ENCODE measurements at places on chromosomes 16 and 17.

DNA sequence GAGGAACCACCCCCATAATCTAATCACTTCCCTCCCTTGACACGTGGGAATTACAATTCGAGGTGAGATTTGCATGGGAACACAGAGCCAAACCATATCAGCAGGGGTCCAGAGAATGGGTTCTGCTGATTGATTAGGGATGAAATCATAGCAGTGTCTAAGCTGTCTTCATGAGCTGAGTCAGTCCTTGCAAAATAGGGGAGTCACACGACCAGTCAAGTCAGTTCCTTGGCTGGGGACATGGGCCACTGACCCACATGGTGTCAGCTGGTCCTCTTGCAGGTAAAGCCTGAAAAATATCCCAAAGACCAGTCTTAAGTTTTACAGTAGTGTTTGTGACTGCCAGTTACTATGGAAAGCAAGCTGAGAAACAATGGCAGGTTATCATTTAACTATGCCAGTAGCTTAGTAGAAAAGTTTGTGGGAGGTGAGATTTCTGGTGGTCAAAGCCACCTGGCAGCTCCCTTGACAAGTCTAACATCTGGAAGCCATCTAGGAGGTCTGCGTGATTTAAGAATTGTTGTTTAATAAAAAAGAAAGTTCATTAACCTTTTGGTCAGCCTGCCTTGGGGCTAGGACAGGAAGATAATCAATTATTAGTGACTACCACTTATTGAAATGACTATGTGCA is 15.7 kb upstream of the ATF7IP2 start:
- H3K4me1 ChIP-seq = no peaks in the 10 kb centered on the region
- H3K4me3 ChIP-seq = no peak overlapping the region
- DNase-seq = no peak
- no peaks in the 10 kb centered on the region for H3K36me3 ChIP-seq
- no peaks in the 10 kb centered on the region for H3K27me3 ChIP-seq

DNA sequence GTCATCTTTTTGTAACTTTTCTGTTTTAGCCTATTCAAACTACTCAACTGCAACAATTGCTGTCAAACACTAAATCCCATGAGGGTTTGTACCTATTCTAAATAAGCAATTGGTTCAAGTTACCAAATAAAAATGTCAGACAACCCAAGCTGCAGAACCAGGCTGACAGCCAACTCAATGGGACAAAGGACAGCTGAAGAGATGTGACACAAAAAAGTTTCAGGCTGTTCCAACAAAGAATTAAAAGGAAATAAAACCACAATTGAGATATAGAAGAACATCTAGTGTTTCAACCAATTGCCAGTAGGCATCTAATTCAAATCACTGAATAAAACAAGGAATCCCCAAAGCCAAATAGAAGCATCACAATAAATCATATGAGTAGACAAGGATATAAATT is 49.3 kb downstream of the GRB7 start:
- H3K4me3 ChIP-seq = no peak overlapping the region
- H3K27me3 ChIP-seq = no peaks in the 10 kb centered on the region
- DNase-seq = no peak

- H3K4me3 ChIP-seq = no peak overlapping the region
- H3K27ac ChIP-seq = no peak overlapping the region
- no peaks in the 10 kb centered on the region for H3K27me3 ChIP-seq
- DNase-seq = no peak
These were observed 160.3 kb downstream of the PCTP start for GRCh38 chr17:55911186-55911585.

DNA sequence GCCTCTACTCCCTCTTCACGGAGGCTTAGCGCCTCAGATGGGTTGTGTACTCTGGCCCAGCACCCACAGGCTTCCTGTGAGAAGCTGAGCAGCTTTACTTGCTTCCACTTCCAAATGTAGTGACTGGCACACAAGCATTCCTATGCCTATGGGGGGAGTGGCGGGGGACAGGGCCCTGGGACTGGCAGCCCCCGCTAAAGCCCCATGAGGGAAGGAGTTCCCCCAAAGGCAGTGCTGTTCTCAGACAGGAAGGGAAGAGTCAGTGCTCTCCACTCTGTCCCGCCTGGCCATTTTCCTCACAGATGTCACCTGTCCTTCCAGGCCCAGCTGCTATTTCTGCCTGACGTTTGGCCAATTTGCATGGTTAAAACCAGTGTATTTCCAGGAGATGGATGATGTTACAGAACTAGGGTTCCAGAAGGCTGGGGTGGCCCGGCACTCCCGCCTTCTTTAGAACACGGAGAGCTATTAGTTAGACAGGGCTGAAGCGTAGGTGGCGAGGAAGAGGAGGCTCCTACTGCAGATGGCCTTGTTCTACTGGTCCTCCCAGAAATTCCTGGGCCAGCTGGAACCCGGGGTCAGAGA is 83.9 kb upstream of the FBXO47 start:
- no peak overlapping the region for H3K27ac ChIP-seq
- H3K36me3 ChIP-seq = no peaks in the 10 kb centered on the region
- no peak for DNase-seq
- no peak overlapping the region for H3K4me3 ChIP-seq
- no peaks in the 10 kb centered on the region for H3K4me1 ChIP-seq

DNA sequence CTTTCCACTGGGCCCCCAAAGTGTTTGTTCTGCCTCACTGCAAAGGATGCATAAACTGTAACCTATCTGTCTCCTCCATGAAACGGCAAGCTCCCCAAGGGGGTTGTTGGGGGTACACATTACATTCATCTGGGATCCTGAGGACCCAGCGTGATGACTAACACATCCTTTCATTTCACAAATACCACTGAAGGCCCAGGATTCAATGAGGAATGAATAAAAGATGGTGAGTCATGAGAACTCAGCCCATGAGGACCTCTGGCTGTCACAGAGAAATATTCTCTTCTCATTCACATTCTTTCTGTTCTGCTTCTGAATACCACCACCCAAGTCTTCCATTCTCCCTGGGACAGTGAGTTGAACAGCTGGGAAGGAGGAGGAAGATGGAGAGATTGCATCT is 149.8 kb downstream of the RBFOX3 start:
- H3K27ac ChIP-seq = no peak overlapping the region
- no peak for DNase-seq
- no peak overlapping the region for H3K4me3 ChIP-seq
- H3K4me1 ChIP-seq = peaks cover 5% of the 10 kb centered on the region
- H3K36me3 ChIP-seq = no peaks in the 10 kb centered on the region

DNA sequence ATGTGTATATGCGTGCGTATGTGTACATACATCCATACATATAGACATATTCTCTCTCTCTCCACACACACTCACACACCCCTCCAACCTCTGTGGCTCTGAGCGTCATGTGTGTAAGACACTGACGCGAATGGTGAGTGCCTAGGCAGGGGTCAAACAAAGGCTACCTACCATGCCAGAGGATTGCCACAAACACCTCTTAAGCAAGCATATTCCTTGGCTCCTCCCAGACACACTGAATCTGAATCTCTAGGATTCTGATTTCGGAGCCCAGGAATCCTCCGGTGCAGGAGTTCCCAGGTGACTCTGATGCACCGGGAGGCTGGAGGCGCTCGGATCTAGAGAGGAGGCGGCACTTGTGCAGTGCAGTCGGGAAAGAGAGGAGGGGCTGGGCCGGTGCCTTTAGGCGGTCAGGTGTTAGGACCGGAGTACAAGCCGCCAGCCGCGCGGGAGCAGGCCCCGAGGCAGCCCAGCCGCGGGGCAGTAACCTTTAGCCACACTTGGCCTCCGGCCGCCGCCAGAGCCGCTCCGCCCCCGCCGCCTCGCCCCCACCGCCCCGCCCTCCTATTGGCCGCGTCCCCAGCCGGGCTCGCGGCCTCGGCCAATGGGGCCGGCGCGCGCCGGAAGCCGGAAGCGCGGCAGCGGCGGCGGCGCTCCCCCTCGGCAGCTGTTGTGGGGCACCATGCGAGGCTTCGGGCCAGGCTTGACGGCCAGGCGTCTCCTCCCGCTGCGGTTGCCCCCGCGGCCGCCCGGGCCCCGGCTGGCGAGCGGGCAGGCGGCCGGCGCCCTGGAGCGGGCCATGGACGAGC is at the start of gene MLYCD:
Gene MLYCD, plus strand, starts transcription at position 653 of the 809 bp plus-strand sequence. Its CDS starts 30 bp downstream, at position 683.
- no peaks in the 10 kb centered on the region for H3K27me3 ChIP-seq
- H3K4me3 ChIP-seq = peak within 1 kb of the TSS; percentile 89
- peak within 1 kb of the TSS; percentile 82 for H3K27ac ChIP-seq

DNA sequence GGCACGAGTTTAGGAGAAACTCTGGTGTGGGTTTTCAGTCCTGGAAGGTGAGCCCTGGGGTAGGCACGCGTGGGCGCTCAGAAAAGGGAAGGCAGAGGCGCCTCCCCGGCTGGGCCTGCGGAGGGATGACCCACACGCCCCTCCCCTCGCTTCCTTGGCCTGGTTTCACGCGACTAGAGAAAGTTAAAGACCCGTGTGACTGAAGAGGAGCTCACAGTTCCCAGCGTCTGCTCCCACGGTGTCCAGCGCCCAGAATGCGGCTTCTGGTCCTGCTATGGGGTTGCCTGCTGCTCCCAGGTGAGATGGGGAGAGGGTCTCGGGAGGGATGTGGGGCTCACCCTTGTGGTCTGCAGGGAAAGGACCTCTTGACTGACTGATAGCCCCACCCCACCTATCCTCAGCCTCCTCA is at the start of gene CD300LG:
Gene CD300LG, plus strand, starts transcription at position 214 of the 409 bp plus-strand sequence. Its CDS starts 41 bp downstream, at position 255.
- no peak within 1 kb of the TSS for H3K4me3 ChIP-seq
- H3K27ac ChIP-seq = no peak within 1 kb of the TSS
- no peaks in the 10 kb centered on the region for H3K36me3 ChIP-seq
- DNase-seq = no peak

- no peaks in the 10 kb centered on the region for H3K36me3 ChIP-seq
- H3K4me1 ChIP-seq = no peaks in the 10 kb centered on the region
- no peaks in the 10 kb centered on the region for H3K27me3 ChIP-seq
- DNase-seq = no peak
These were observed 35.4 kb downstream of the SYT17 start for GRCh38 chr16:19203374-19203966.

GRCh38 chr17:42709561-42709960 is 27.2 kb downstream of the CNTNAP1 start:
- no peak overlapping the region for H3K27ac ChIP-seq
- peaks cover 100% of the 10 kb centered on the region for H3K36me3 ChIP-seq
- H3K27me3 ChIP-seq = no peaks in the 10 kb centered on the region
- H3K4me1 ChIP-seq = no peaks in the 10 kb centered on the region

GRCh38 chr16:7025616-7026190 is 306.9 kb upstream of the RBFOX1 start:
- no peaks in the 10 kb centered on the region for H3K4me1 ChIP-seq
- peak; percentile 52 for DNase-seq
- no peaks in the 10 kb centered on the region for H3K36me3 ChIP-seq
- H3K4me3 ChIP-seq = no peak overlapping the region
- no peaks in the 10 kb centered on the region for H3K27me3 ChIP-seq

- no peak overlapping the region for H3K27ac ChIP-seq
- H3K27me3 ChIP-seq = no peaks in the 10 kb centered on the region
- H3K4me1 ChIP-seq = no peaks in the 10 kb centered on the region
- no peaks in the 10 kb centered on the region for H3K36me3 ChIP-seq
These were observed 8.7 kb downstream of the MSL1 start for GRCh38 chr17:40130352-40131042.

GRCh38 chr16:24781256-24781655 is 51.8 kb downstream of the TNRC6A start:
- peaks cover 2% of the 10 kb centered on the region for H3K4me1 ChIP-seq
- H3K36me3 ChIP-seq = no peaks in the 10 kb centered on the region
- H3K4me3 ChIP-seq = no peak overlapping the region

DNA sequence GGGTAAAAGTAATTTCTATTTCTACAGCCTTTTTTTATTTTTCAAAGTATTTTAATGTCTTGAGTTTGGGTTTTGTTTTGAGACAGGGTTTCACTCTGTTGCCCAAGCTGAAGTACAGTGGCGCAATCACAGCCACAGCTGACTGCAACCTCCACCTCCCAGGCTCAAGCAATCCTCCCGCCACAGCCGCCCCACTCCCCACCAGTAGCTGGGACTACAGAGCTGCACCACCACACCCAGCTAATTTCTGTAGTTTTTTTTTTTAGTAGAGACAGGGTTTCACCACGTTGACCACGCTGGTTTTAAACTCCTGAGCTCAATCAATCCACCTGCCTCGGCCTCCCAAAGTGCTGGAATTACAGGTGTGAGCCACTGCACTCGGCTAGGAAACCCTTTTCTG is 44.0 kb downstream of the TUBD1 start:
- H3K36me3 ChIP-seq = no peaks in the 10 kb centered on the region
- H3K4me3 ChIP-seq = no peak overlapping the region
- peak overlapping the region; percentile 97 for H3K27ac ChIP-seq
- no peaks in the 10 kb centered on the region for H3K27me3 ChIP-seq
- H3K4me1 ChIP-seq = peaks cover 44% of the 10 kb centered on the region
- peak; percentile 70 for DNase-seq

DNA sequence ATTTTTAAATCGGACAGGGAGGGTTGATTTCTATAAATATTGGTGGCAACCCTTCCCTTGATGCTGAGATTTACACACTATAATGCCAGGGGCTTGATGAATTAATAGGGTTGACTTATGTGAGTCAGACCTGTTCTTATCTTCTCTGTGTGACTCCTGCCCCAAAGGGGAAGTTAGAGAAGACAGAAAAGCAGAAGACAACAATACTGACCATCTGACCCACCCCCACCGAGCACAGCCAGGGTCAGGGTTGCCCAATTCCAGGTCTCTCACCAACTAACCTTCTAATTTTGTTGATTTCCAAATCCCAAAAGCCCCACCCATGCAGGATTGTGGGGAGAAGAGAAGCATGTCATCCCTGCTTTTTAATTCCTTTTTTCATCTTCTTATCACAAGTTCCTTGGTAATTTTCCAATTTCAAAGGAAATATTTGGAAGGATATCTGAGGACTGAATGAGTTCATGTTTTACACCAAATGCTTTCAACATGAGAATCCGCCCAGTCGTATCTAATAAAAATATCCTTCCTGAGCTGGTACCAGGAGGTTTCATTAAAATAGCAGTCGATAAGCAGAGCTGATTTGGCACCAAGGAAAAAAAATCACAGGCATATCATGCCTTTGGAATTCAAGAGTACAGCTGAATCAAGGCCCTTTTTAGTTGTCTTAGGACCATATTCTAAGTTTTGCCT is 603.4 kb upstream of the CDH11 start:
- H3K4me1 ChIP-seq = no peaks in the 10 kb centered on the region
- H3K36me3 ChIP-seq = no peaks in the 10 kb centered on the region
- no peak overlapping the region for H3K4me3 ChIP-seq
- no peak for DNase-seq

GRCh38 chr17:32298298-32298697 is 32.7 kb downstream of the RHBDL3 start:
- H3K36me3 ChIP-seq = no peaks in the 10 kb centered on the region
- no peak overlapping the region for H3K4me3 ChIP-seq
- DNase-seq = no peak
- no peaks in the 10 kb centered on the region for H3K4me1 ChIP-seq

GRCh38 chr16:53090591-53091411 is 36.0 kb downstream of the CHD9 start:
- peak overlapping the region; percentile 73 for H3K27ac ChIP-seq
- peaks cover 90% of the 10 kb centered on the region for H3K4me1 ChIP-seq
- no peaks in the 10 kb centered on the region for H3K36me3 ChIP-seq
- H3K4me3 ChIP-seq = no peak overlapping the region
- DNase-seq = peak; percentile 92

DNA sequence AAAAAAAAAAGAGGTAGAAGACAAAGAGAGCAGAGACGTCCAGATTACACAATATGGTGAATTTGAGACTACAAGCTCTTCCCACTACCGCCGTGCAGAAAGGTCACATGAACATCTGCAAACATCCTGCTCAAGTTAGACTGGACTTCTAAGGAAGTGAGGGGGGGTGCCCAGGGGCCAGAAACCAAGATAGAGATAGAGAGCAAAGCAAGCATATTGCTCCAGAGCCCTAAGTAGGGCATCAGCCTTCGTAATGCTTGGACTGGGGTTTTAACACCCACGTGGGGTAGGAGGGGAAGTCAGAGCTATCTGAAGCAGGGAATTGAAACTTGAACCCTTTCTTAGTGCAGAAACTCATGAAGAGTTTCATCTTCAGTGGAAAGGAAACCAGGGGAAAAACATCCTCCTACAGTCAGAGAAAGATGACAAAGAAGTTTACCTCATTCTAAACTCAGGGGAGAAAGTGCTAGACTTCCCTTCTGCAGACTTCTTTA is 8.7 kb downstream of the CLEC19A start:
- H3K4me1 ChIP-seq = no peaks in the 10 kb centered on the region
- H3K27ac ChIP-seq = no peak overlapping the region
- H3K27me3 ChIP-seq = no peaks in the 10 kb centered on the region
- H3K4me3 ChIP-seq = no peak overlapping the region
- peak; percentile 40 for DNase-seq
